ENCODE measurements at places on chromosomes 6 and 20.

DNA sequence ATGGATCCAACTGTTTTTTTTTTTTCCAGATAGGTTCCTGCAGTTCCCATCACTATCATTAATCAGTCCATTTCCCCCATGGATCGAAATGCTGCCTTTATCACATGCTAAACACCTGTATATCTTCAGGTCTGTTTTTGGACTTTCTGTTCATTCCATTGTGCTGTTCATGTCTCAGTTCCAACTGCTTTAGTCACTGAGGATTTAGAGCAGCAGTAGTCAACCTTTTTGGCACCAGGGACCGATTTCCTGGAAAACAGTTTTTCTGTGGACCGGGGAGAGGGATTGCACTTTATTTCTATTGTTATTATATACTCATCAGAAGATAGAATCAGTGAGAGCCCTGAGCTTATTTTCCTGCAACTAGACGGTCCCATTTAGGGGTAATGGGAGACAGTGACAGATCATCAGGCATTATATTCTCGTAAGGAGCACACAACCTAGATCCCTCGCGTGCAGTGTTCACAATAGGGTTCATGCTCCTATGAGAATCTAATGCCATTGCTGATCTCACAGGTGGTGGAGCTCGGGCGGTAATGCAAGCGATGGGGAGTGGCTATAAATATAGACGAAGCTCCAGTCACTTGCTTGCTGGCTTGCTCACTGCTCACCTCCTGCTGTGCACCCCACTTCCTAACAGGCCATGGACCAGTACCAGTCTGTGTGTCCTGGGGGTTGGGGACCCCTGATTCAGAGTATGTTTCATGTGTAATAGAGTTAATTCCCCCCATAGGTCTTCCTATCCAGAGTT, 46.0 kb downstream of the CAP2 start:
- DNase-seq = no peak

GRCh38 chr20:9838378-9839295, at the start of gene PAK5:
Gene PAK5 (minus strand): TSS chr20:9839076. CDS start chr20:9644328, 194,748 bp downstream.
- no peak for DNase-seq

GRCh38 chr6:150207931-150208570, 65.2 kb downstream of the PPP1R14C start:
- DNase-seq = no peak

DNA sequence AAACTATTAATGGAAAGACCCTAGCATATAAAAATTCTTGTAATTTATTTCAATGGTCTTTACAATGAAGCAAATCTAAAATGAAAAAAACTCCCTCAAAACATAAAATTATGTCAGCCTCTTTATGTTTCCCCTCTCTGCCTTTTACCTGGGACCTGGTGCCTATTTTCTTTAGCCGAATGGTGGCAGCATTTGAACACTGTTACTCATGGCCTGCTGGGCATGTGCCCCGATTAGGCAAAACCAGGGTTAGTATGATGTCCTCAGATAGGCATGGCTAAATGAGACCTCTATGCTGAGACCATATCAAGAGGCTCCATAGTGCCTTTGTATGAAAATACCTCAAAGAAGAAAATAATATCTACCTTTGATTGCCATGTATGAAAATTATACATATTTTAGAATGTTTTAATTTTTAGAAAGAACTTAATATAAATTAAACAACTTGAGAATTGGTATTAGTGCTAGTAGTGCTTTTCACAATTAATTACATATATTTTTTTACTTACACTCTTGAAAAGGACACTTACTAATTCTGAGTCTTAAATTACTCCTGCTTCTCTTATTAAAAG, 22.5 kb upstream of the C6orf58 start:
- no peak for DNase-seq

GRCh38 chr20:44187772-44188709, 1.1 kb upstream of the JPH2 start:
- no peak for DNase-seq

DNA sequence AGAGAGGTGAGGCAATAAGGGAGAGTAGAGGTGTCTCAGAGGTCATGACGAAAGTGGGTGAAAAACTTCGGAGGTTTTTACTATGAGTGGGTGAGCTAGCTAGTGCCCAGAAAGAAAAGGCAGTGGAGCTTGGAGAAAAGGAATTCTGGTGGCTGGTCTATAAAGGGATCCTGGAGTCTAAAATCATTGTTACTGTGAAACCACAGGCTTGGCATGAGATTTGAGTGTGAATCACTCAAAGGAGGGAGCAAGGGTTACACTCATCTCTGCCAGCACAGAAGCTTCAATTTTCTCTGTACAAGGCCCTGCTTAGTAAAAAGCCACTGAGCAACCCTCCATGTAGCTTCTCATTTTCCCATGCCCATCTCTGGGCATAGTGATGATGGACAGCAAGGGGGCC, 47.5 kb downstream of the CD83 start:
- DNase-seq = no peak

DNA sequence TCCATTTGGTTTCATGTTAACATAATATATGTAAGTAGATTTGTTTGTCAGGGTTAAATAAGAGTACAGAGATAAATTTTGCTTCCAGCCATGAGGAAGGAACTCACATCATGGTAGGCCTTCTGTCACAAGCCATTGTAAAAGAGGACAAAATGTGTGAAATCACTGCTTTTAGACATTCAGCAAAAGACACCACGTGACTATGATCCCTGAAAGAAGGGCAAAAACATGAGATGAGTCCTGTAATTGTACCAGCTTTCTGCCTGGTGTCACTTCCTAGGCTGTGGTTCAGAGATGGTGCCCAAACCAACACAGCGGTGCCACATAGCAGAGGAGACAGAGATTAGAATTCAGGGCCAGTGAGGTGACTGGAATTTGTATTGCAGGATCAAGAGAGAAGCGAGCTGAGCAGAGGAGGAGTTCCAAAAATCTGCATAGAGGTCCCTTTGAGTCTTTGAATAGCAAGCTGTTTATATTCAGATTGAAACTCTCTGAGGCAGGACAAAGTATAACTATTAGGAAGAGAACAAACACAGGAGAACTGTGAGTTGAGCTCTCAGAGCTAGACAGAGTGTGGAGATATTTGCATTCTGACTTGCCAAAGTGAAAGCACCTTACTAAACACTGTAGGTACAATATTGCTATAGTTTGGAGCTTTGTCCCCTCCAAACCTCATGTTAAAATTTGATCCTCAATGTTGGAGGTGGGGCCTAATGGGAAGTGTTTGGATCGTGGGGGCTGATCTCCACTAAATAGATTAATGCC, 52.6 kb upstream of the PDE7B start:
- DNase-seq = no peak

DNA sequence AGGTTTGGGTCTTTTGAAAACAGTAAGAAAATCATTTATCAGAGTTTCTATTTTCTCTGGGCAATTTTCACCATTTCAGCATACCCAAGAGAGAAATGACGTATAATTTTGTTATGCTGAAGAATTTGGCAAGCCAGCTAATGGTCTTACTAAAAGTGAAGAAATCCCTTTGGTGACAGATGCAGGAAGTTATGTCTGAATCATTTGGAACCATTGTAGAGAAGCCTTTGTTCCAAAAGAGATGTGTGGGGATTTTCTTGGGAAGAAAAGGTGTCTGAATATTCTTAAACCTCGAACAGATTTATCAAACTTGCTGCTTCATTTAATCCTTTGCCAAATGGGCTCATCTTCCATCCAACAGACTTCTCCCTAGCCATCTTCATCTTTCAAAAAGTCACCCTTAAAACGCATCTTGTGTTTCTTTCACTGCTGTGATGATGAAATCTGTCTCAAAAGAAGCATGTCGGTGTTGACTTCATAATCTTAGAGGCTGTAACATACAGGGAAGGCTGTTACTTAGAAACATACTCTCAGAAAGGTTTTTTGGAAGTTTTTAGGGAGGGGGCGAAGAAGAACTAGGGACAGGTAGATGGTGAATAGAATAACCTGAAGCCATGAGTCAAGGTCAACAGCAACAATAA, 39.5 kb downstream of the CITED2 start:
- DNase-seq = no peak

DNA sequence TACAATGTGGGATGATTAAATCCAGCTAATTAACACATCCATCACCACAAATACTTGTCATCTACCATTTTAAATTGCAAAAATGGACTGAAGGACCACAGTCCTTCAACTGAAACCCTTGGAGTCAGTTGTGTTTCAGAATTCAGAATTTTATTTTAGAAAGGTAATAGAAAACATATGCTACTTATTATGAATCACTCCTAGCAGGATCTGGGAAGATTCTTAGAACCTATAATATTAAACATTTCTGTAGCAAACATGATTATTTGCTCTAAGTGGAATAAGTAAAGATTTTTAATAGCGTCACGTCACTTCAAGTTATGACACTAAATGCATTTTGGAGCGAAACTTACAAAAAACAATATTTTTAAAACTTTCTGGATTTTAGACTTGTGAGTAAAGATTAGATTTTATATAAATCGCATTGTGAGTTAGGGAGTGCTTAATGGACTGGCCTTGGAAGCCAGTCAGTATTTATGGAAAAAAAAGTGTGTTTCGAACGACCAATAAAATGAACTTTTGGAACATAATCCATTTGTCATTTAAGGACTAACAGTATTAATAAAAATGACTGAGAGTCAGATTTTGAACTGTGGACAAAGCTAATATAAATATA, 71.8 kb upstream of the PHACTR2 start:
- no peak for DNase-seq

DNA sequence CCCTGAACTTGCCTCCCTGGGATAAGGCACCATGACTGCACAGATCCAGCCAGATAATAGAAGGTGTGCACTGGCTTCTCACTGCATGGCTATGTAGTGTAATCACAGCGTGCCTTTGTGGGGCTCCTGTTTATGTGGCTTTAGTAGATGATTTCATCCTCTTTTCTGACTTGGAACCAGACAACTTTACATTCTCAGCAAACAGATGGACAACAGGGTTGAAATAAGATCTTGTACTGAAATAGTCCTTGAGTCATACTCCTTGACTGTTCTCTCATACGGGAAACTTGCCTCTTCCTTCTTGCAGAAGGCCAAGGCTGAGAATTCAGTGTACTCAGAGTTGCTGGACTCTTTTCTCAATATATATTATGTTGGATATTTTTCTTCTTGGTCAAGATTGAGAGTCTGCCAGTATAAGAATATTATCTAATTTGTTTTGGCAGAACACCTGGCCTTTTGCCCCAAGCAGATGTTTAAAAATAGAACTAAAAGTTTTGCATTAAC, 25.0 kb upstream of the RNF144B start:
- no peak for DNase-seq

- DNase-seq = no peak
Measured at GRCh38 chr6:55584654-55585354, 5.8 kb upstream of the HMGCLL1 start.

- DNase-seq = peak; percentile 71
Measured at GRCh38 chr6:12012558-12013306, 620 bp downstream of the HIVEP1 start.

- no peak for DNase-seq
Measured at GRCh38 chr20:2236256-2236655, 59.5 kb upstream of the TGM3 start.

GRCh38 chr6:158910484-158911440, 89.2 kb downstream of the RSPH3 start:
- DNase-seq = no peak

GRCh38 chr20:51134405-51134804, 111.5 kb upstream of the KCNG1 start:
- no peak for DNase-seq

DNA sequence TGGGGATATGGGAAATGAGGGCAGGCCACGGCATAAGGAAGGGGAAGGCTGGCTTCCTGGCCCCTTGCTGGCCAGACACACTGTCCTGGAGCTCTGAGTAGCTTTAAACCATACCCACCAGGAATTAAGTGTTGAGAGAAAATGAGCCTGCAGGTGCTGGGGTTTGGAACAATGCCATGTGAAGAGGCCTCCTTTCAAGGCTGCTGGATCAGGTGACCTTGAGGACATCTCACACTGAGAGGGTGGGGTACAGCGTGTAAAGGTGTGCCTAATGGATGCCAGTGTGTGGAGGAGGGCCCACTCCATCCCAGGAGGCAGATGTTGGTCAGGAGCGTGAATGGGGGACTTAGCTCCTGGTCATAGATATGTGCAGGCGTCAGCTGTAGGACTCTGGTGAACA, 74.8 kb upstream of the MLN start:
- no peak for DNase-seq

DNA sequence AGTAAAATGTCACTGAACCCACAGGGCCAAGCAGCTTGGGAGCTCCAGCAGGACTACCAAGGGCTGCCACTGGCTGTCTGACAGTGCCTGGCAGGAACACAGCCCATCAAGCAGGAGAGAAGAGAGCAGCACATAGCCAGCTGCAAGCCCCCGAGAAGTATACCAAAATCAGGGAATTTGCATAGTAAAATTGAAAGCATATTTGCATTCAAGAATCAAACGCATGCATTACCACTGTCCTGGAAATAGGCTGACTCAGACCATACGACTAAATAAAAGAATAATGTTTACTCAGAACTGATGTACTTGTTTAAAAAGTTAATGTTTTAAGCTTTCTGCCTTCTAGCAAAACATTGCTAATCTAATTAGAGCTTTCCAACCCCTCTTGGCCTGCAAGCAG, 298.1 kb downstream of the TFAP2B start:
- DNase-seq = no peak

DNA sequence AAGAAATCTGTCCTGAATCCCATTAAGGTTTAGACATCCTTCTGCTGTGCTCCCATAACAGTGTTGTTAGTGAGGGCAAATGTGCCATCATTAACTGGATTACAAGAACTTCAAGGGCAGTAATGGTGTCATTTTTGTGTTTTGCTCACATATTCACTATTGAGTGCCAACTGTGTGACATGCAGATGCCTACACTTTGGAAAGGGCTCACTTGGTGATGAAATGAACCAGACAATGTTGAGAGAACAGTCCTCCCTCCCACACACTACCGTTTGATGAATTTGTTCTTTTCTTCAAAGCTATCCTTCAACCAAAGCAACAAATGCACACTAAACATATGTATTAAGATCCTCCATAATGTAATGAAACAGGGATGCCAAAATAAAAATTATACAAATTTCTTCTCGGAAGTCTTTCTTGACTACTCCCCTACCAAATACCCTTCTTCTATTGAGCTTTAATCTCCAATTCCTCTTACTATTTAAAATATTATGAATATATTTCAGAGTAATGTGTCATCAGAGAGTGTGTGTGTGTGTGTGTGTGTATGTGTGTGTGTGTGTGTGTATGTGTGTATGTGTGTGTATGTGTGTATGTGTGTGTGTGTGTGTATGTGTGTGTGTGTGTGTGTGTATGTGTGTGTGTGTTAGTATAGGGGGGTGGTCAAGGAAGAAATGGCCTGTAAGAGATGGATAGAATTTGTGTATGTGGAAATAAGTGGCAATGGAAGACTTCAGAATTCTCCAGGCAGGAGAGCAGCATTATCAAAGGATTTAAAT, 92.3 kb upstream of the ENPP5 start:
- no peak for DNase-seq

Data from CD8-positive, alpha-beta memory T cell (primary cell).